ENCODE measurements at places on chromosomes 6 and 20.
A peak's percentile ranks its signal among the peaks of the same experiment; 100 is the strongest.

- no peak for DNase-seq
Observed at GRCh38 chr6:113595911-113596376, 261.2 kb upstream of the MARCKS start.

DNA sequence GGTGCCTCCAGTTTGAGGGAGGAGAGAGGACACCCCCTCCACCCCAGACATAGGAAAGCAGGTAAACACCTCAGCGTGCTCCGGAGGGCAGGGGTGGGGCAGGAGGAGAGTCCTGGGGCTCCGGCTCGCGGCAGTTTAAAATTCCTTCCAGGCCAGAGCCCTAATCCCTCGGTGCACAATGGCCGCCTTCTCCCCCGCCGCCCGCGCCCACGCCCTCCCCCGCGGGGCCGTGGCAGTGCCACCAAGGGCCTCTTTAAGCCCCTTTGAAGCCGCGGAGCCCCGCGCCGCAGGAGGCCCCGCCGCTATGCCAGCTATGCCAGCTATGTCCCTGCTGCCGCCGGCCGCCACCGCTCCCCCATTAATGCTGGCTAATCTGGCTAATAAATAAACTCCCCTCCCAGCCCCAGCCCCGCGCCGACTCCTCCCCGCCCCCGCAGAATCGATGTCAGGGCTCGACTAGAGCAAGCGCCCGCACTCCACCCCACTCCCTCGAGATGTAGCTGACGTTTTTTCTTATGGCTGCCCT lies 125.1 kb downstream of the MRPL14 start:
- DNase-seq: no peak

- DNase-seq: no peak
Observed at GRCh38 chr20:16528078-16528477, 45.2 kb downstream of the KIF16B start.

DNA sequence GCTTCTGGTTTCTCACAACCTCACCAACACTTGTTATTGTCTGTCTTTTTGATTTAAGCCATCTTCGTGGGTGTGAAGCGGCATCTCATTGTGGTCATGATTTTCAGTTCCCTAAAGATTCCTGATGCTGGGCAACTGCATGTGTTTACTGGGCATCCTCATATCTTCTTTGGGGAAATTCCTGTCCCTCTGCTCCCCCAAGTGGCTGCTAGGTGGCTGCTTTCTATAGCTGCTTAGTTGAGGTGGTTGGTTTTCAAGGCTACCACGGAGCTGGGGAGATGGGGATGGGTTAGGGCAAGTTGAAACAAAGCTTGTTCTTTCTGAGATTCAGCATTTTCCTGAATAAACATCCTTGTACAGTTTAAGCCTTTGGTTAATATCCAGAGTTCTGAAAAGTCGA lies 403.9 kb upstream of the SULF2 start:
- DNase-seq: no peak

DNA sequence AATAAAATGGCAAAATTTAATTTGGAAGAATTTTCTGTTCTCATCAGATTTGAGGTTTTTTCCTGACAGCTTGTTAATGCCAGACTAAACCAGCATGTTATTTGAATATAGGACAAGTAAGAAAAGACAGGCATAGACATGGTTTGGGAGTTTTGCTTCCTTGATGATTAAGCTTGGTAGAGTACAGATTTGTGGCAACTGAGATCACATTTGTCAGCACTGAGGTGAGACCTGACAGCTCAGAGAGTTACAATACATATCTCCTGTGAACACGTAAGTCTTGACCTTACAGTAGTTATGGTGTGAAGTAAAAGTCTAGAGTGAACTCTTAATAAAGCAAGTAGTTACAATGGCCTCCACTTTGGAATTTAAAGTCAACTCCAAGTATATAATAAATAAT lies 34.5 kb downstream of the CENPW start:
- DNase-seq: no peak

DNA sequence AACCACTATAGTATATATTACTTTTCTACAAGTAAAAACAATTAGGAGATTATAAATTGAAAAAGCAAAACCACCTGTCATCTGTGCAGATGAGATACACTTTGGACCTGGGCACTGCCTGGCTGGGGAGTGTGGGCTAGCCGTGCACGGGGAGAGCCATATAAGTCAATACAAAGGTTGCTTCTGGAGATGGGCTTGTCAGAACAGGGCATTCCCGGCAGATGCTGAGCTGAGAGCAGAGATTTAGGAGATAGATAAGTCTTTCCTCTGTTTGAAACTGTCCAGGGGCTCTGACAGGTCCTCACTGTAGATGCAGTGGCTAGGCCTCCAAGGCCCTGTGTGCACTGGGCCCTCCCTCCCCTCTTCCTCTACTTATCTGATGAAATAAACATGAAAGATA lies 34.5 kb downstream of the CD164 start:
- no peak for DNase-seq

DNA sequence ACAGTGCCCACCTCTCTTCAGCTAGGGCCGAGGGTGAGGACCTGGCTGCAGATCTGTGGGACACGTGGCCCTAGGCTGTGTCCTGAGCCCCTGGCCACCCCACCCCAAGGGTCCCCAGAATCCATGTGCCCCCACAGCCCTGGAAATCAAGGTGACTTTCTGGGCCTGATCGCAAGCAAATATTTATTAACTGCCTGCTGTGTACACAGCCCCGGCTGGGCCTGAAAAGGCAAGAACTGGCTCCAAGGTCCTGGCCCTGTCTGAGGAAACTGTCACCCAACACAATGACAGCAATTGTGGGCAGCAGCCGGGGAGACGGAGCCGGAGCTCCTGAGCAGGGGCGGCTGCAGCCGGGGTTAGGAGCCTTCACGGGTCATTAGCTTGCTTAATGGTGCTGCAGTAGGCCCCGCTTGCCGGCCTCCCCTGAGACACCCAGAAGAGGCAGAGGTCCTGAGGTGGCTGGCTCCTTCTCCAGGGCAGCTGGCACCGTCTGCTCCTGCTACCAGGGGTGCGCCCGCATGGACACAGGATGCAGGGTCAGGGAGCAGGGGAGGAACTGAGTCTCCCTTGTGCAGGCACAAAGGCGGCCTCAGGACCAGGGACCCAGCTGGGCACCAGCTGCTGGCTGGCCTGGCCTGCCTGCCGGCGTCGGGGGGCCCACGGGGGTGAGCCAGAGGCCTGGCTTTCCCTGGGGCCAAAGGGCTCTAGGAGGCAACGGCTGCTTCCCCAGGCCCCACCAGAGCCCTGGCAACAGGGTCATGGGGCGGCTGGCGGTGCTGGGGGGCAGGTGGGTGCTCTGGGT lies 24.1 kb downstream of the NPEPL1 start:
- DNase-seq: no peak

- DNase-seq: no peak
Observed at GRCh38 chr20:39936401-39936800, 752.6 kb downstream of the MAFB start.

DNA sequence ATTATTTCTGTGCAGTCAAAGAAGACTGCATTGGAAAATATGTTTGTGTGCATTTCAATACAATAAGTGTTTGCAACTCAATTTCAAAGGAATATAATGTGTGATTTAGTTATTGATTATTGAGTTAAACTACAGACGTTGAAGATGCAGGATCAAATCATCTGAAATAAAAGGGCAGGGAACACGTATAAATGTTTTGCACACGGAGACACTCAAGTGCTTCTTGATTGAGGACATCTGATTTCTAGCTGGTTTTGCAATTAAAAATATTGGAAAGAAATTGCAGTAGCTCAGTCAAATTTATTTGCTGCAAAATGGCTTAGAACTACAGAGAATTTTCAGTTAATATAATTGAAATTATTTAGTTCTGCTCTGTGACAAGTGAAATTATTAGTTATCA lies 412.7 kb downstream of the UTRN start:
- no peak for DNase-seq

- no peak for DNase-seq
Observed at GRCh38 chr6:127968394-127968793, 67.5 kb upstream of the THEMIS start.

- DNase-seq: no peak
Observed at GRCh38 chr6:126529637-126530362, 189.9 kb downstream of the CENPW start.

- DNase-seq: no peak
Observed at GRCh38 chr6:24401458-24401857, 1.3 kb upstream of the MRS2 start.

GRCh38 chr6:33988121-33989015 lies 157.5 kb downstream of the GRM4 start:
- no peak for DNase-seq

DNA sequence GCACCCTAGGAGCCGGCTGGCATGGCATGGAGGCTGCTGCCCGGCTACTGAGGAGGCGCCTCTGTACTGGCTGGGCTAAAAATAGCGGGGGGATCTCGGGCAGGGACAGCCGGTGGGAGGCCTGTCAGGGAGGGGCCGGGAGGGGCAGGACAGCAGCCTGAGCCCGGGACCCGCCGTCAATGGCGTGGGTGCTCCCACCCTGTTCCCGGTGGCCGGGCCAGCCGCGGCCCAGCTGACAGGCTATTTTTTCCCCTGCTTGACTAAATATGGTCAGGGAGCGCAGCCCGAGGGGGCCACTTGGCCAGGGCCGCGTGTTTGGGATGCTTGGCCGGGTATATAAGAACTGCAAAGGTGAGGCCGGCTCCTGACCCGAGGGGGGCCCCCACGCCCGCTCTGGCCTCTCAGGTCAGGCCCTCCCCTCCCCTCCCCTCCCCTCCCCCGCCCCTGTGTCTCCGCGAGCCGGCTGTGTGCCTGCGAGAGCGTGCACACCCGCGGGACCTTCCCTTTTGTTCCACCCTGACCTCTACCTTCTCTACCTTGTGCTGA lies 74.4 kb upstream of the GATA5 start:
- no peak for DNase-seq

DNA sequence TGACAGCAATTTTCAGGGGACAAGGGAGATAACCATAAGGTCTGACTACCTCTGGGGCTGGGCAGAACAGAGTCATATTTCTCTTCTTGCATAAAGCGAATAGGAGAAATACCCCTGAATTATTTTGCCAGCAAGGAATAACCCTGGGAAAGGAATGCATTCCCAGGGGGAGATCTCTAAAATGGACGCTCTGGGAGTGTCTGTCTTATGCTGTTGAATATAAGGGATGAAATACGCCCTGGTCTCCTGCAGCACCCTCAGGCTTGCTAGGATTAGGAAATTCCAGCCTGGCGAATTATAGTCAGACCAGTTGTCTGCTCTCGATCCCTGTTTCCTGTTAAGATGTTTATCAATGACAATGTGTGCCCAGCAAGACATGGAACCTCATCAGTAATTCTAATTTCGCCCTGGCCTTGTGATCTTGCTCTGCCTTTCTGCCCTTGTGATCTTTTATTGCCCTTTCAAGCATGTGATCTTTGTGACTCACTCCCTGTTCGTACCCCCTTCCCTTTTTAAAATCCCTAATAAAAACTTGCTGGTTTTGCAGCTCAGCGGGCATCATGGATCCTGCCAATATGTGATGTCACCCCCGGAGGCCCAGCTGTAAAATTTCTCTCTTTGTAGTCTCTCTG lies 221.6 kb upstream of the HS3ST5 start:
- DNase-seq: no peak

GRCh38 chr20:49886571-49887213 lies 28.6 kb downstream of the SPATA2 start:
- DNase-seq: peak; percentile 8

- DNase-seq: no peak
Observed at GRCh38 chr6:18323935-18324705, 59.8 kb upstream of the DEK start.

DNA sequence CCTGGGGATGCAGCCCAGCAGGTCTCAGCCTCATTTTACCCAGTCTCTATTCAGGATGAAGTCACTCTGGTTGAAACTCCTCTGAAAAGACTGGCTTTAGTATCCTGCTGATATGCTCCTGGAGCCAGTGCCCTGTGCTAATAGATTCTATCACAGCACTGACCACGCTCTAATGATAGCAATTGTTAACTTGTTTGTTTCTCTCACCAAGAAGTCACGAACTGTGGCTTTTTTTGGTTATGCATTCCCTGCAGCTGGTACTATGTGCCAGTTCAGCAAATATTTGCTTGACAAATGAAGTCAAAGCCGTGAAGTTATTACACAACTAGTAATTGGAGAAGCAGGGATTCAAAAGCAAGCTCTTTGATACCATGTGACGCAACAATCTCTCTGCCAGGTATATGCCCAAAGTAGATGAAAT lies 754.6 kb downstream of the KIF16B start:
- DNase-seq: no peak

DNA sequence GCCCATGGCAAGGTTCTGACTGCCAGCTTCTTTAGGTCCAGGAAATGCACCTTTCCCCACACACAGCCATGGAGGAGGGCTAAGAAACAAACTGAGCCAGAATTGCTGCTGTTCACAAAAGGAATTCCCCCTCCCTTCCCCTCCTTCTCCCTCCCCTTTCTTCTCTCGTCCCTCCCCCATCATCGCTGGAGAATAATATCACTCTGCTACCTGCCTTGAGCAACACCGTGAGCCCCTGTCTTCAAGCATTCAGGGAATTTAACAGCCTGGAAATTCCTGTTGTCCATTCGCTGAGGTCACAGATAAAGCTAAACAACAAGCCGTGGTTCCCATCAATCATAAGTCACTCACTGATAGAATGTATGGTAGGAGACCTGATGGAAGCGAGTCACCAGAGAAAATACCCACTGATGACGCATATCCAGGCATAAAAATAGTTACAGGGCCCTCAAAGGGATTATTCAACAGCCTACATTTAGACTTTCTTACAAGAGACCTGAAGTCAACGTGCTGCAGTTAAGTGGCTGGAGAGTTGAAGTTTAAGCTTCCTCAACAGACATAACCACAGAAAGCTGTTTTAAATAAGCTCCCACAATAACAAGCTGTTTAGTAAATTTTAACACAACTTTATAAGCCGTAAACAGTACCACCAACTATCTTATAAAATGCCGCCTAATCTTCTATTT lies 59.7 kb downstream of the HIVEP2 start:
- DNase-seq: peak; percentile 16

DNA sequence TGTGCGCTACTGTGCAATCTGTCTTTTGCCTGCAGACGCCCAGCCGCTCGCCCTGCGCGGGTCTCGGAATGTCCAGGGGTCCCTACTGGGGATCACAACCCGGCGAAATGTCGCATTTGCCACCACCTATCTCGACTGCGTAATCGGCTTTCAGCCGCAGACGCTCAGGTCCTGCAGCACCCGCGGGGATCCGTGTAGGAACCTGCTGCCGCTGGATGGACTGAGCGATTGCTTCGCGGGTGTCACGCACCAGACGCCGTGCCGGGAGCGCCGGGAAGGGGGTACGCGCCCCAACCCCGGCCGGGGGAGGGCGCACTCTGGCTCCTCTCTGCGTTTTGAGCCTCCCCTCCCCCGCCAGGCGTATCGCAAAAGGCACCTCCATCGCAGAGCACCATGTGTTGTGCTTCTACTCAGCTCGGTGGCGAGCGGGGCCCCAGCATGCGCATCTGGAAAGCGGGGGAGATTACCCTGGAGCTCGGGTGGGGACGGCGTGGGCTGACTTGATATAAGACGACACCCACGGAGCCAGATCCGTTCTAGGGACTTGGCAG lies 747 bp upstream of the PTPRA start:
- DNase-seq: no peak

GRCh38 chr20:33730946-33731692 lies 677 bp upstream of the ZNF341 start:
- DNase-seq: no peak

DNA sequence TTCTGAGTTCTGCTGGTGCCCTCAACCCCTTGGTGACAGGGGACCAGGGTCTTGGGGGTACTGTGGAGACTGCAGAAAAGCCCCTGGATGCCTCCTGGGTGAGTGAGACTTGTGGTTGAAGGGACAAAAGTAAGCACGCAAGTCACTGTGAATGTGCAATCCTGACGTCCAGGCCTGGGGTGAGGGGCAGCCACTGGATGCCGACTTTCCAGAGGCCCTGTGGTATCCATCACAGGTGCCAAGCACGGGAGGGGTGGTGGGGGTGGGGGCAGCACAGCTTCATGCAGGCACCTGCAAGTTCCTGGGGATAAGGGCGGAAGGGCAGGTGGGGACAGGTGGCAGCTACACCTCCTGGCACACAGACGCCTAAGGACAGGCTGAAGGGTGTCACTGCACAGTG lies 20.1 kb upstream of the UBE2V1 start:
- DNase-seq: no peak

All from cerebellar nuclear complex (tissue), 1 donor.